ENCODE measurements at places on chromosomes 2 and 18.
A peak's percentile ranks its signal among the peaks of the same experiment; 100 is the strongest.

- no peak for DNase-seq
Measured at GRCh38 chr2:130316596-130316995, 26.1 kb upstream of the IMP4 start.

DNA sequence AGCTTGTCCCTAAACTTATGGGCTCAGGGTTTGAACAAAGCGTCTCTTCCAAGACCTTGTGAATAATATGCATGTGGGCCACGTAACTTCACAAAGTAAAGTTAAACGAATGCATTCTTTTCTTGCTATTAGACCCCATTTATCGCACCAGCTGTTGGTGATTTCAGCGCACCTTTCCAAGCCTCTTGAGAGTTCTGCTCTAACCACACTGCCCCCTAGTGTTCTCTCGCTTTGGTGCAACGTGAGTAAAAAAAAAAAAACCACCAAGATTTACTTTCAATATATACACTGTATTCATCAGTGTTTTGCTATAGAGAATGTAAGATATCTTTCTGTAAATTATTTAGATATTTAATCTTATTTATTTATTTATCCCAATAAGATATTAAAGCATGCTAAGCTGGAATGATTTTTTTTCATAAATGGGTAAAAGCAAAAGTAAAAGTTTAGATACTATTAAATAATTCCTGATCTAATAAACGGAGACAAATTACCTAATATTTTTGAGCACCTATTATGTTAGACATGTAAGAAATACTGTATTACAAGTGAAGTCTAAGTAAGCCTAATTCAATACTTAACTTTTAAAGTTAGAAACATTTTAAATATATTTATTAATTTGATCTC is 459.5 kb downstream of the DLGAP1 start:
- peak; percentile 31 for DNase-seq

DNA sequence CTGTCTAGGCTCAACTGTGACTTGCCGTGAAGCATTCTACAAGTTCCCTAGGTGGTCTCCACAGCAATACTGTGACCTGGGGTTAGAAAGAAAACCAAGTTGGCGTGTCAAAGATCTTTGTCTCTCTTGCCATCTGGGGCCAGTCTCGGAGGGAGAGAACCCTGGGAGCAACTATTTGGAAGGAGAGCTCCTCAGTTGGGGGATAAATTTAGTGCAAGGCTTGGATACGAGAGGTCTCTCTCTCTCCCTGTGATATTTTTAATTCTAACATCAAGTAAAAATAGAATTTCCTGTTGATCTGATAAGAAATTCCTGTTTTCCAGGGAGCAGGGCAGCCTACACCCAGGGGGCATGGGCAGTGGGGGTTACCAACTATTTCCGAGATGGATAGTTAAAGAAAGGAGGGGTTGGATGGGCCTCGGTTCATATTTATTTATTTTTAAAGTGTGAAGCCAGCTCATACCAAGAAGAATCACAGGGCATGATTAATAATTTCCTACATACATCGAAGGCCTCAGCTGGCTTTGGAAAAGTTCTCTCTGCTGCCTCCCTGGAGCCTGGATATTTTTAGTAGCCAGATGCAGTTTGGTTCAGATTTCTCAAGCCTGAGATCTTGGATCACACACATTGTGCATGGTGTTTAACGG is 62.8 kb downstream of the EHD3 start:
- DNase-seq = no peak

DNA sequence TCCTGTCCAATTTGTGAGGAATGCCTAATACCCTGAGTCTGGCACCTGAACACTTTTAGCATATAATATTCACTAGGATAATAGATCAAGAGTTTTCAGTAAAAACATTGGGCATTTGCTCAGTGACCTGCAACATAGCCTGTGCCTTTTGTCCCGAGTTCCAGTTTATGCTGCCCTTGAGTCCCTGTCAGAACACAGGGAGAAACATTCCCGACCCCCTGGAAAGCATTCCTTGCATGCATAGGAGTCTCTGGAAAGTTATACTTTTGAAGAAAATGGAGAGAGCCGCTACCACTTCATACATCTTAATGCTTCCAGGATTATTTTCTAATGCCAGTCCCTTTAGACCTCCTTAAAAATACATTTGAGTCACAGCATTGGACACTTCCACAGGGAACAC is 107.3 kb downstream of the PLCL1 start:
- no peak for DNase-seq

DNA sequence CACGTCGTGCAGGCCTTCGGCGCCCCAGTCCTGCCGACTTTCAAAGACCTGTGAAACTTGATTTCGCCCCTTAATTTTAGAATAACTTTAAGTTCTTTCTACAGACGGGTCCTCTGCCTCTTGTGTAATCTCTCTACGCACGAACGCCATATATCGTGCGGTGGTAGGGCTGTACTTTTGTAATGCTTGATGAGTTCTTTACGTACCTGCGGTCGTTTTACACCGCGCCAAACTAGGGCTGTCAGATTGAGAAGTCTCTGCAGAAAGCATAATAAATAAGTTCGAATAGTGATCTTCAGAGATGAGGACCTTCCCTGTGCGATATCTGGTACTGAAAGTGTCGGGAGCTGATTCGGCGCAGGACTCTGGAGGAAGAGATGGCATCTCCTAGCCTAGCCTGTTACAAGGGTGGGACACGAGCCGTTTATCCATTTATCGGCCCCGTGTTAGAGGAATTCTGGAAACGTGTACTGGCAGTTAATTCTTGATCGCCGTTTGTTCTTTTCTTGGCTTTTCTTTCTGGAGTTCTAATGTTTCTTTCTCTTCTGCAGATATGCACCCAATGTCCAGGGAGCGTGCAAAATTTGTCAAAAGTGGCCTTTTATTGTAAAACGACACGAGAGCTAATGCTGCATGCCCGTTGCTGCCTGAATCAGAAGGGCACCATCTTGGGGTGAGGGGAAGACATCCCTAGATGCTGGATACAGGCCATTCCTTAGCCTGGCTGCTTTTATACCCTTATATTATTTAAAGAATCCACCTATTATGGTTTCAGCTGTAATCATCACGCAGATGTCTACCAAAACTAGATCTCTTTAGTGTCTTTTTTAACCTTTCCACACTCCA is 781 bp upstream of the SLC5A6 start:
- no peak for DNase-seq

DNA sequence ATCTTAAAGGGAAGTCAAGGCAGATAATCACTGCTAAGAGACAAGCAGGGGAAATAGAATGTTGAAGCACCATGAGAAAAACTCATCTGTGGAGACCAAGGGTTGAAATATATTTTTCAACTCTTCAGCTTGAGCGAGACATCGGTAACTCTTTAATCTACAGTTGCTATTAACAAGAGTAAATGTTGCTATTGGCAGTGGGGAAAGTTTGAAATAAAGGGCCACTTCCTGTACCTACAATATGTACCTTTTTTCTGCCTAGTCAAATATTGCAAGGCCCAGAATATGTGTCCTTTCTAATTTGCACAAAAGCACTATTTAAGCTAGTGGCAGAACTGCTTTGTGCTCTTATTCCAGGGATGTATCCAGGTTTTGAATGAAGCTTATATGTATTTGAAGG is 65.8 kb downstream of the EFEMP1 start:
- DNase-seq = no peak

DNA sequence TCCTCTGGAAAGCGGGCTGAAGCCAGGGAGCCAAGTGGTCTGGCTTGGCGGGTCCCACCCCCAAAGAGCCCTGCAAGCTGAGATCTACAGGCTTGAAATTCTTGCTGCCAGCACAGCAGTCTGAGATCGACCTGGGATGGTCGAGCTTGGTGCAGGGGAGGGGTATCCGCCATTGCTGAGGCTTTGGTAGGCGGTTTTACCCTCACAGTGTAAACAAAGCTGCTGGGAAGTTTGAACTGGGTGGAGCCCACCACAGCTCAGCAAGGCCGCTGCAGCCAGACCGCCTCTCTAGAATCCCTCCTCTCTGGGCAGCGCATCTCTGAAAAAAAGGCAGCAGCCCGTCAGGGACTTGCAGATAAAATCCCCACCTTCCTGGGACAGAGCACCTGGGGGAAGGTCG is 12.6 kb upstream of the FLACC1 start:
- no peak for DNase-seq

DNA sequence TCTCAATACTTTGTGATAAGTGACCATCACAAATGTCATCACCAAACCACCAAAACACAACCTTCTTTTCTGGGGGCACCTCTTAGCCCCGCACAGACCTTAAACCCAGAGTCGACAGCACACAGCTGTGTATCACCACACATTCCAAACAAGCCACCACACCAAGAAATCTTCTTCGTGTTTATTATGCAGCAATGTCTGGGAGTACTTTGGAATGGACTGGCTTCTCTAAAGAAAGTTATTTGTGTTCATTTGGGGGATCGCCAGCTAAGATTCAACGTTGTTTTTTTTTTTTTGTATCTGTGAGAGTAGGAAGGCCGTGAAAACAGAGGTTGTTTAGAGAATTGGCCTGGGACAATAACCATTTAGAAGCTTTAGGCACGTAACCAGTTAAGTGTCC is 1.1 kb upstream of the MTA3 start:
- DNase-seq = no peak

GRCh38 chr18:3725115-3725514 is 275.1 kb downstream of the TGIF1 start:
- DNase-seq = no peak

- DNase-seq = no peak
Measured at GRCh38 chr2:151906633-151906998, 78.4 kb upstream of the ARL5A start.

DNA sequence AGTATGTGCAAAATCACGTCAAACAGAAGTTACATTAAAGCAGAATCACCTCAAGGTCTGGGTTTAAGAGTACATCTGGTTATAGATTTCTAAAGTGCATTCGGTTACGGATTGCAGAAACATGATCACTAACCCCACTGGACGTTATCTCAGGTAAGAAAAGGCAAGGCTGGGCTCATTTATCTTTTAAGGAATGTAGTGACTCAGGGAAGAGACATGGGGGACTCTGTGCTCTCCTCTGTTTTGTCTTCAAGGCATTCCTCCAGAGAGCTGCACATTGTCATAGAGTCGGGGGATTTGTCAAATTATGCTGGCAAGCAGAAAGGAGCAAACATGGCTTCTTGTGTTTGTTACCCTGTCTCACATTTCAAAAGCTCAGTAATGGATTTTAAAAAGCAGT is 14.3 kb downstream of the WDSUB1 start:
- no peak for DNase-seq

DNA sequence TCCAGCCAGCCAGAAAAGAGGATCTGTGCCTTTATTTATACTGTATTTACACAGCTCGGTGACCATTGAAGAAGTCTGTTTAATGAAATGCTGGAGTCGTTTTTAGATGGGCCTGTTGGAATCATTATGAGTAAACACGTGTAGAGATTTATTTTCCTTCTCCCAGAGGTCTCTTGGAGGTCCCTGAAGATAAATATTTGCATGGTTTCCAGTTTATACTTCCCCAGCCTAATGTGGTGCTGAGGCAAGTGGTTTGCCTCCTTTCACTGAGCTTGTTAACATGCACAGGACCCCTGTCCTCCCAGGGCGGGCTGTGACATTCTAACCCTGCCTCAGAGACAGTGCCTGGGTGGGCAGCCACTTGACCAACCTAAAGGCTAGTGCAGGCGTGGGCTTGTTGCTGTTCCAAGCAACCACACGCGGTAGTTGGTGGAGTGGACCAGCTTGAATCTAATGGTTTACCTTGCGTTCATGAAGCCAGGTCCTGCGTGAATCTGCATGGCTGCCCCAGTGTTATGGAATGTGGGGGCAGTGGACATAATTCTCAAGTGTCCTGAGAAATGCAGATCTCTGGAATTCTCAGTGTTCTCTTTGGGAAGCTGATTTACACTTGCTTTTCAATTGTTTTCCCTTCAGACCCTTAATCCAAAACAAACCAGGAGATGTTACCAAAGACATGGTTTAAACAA is 130.2 kb upstream of the DLX2 start:
- DNase-seq = no peak

DNA sequence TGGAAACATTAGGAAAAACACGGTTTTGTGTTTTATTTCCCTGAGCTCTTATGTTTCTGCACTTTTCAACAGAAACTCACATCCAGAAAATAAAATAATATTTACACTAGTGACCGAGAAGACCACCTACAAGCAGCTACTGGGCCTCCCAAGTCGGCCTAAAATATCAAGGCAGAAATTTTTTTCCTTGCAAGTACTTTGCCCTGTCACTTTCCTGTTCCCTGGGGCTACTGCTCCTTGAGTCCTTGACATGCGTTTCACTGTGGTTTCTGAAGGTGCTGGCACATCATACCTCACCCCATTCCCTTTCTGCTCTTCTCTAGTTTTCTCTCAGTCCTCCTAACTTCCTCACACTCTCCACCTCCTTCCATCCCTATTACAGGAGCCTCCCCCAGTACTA is 279.1 kb downstream of the AGPS start:
- DNase-seq = no peak

DNA sequence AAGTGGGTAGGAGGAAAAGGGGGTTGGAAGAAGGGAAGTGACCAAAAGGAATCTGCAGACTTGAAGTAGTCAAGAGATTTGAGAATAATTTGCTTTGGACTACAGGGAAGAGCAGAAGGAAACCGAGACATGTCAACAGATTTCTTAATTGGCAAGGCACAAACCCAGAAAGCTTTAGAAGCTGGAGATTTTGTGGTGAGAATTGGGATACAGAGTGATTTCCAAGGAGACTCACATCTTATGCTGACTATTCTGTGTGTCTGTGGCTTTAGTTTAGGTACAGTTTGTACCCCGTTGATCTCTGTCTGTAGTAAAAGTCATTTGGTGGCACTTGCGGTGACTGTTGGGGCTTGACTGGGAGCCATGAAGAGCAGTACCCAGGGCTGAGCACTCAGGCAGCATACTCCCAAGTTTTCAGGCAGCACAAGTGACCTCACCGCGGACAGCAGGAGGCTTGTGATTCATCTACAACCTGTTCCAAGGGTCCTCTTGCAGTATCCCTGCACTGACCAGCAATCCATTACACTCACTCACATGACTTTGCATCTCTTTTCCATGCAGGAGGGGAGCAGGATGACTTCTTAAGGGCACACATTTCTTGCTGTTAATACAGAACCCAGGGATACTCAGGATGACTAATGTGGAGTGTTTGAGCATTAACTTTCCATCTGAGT is 97.1 kb upstream of the TNP1 start:
- no peak for DNase-seq

DNA sequence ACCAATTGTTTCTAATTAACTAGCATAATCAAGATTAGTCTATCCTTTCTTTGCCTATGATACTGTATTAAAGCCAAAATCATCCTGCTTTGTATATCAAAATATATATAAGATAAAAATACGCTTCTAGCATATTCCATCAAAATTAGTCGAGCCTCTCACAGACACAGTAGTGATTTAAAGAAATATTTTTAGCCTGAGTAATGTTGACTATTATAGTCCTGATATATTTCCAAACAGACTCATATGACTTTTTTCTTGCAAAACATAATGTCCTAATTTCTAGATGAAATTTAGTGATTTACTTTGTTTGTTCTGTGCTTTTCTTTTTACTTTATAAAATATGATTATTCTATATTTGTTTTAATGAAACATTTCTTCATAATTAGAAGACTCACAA is 30.9 kb downstream of the FAP start:
- DNase-seq = no peak

GRCh38 chr18:25639596-25639995 is 287.6 kb upstream of the ZNF521 start:
- no peak for DNase-seq
